CD4-positive, alpha-beta T cell (primary cell): ENCODE measurements at places on chromosomes 7 and 10.

DNA sequence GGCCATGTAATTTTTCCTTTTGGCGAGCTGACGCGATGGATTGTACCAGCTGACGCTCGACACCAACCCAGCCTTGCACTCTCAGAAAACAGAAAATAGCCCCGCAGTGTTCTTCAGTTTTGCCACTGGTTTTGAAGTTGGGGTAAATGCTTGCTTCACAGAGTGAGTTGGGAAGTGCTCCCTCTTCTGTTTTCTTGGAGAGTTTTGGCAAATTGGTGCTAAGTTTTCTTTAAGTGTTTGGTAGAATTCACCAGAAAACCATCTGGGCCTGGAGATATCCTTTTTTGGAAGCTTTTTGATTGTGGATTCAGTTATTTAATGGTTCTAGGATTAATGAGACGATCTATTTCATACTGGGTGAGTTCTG is 252.8 kb downstream of the ELFN1 start:
- no peak for DNase-seq

DNA sequence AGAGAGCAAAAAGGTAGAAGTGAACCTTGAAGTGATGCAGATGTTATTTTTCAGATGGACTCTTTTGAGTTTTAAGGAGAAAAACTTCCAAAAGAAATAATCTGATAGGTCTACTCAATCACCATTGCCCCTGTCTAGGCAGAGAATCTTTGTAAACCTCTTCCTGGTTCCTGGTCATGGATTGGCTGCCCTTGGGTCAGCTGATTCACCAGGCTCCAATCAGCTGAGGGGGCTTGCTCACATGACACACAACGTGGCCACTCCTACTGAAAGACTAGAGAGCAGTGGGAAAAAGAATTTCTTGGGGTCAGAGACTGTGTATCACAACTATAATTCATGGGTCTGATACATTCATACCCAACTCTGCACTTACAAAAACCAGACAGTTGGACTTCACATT is 20.0 kb upstream of the JCAD start:
- no peak for DNase-seq

DNA sequence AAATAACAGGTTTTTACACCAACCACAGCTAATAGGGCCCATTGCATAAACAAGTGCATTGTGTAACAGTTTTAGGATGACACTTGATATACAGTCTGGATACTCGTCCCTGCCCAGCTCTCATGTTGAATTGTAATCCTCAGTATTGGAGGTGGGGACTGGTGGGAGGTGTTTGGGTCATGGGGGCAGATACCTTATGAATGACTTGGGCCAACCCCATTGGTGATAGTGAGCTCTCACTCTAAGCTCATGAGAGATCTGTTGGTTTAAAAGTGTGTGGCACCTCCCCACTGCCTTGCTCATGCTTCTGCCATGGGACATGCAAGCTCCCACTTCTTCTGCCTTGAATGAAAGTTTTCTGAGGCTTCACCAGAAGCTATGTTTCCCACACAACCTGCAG is 136.7 kb downstream of the PDE1C start:
- DNase-seq: no peak

DNA sequence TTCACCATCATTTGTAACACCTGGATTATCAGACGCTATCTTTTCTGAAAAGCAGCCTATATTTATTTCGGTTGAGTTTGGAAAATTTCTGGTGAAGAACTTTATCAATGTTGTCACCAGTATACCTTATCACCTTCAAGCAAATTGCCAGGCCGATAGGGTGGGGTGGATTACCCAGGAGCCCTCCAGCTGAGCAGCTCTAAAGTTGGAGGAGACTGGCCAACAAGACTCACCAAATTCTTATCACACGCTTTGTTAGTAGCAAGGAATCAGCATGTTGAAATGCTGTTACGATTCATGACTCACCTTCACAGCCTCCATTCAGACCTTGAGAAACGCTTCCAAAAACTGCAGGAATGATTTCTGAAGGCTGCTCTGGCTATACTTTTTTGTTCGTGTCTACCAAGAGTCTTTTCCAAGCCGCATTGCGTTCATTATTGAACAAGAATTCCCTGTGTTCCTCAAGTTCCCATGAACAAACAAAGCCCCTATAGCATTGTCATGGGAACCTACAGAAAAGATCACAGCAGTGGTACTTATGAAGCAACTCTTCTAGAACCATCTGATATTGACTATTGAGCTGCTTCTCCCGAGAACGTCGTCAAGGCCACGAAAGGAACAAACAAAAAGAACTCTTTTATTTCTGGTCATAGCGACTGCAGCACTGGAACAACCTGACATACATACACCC is 291.4 kb downstream of the SFMBT2 start:
- no peak for DNase-seq

DNA sequence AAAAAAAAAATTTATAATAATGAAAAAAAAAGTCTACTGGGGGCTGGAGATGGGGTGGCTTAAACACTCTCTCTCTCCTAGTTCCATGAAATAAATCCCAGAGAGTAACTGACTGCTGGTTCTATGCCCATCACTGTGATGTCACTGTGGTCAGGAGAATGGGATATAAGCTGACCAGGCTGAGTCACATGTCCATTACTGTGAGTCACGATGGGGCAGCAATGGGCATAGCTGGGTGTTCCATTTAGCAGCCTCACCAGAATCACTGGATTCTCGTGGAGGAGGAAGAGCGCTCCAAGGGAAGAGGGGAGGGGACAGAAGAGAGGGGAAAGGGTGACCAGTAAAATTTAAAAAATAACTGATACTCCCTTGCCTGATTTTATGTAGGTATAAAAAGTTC is 37.1 kb downstream of the MASTL start:
- DNase-seq: no peak

DNA sequence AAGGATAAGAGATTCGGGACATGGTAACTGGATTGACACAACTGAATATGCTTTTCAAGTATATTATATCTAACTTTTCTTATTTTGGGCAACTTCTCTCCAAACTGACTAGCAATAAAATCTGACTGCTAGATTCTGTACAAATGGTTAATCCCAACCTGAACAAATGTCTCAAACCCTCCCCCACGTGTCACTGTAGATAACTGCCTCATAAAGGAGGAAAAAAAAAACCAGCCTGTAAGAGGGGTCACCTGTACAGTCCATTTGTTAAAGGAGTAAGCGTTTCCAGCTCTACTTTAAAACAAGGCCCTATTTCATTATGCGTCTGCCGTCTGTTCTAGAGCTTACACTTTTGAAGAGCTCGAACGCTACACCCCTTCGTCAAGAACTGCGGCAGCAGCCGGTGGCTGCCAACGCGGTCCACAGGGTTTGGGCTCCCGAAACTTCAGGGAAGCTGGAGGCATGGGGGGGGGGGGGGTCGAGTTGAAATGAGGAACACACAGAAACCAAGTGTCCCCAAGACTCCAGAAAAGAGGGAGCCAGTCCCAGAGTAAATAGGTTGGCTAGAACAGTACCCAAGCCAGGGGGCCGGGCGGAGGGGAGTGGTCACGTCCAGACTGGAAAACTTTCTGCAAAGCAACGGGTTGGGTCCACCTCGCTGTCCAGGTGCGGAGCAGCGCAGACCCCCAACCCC is 492 bp downstream of the COG5 start:
- peak; percentile 10 for DNase-seq

GRCh38 chr10:118670472-118671124 is 75.2 kb upstream of the PRLHR start:
- DNase-seq: no peak

DNA sequence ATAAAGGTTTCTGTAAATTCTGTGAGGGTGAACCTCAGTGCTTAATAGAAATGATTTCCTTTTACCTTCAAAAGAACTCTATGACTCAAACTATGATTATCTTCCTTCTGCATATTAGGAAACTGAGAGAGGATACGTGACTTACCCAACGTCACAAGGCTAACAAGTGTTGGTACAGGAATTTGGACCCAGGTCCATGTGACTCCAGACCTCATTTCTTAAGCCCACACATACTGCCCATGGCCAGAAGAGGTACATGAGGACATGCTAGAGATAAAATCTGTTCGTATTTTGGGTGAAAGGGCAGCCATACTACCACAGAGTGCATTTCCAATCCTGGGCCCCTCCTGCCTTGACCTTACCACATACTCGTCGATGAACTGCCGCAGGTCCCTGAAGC is 61.5 kb upstream of the TM9SF3 start:
- no peak for DNase-seq

- DNase-seq: no peak
Measured at GRCh38 chr7:41046221-41046761, 656.6 kb downstream of the INHBA start.

GRCh38 chr10:121313119-121313875 is 284.9 kb downstream of the FGFR2 start:
- no peak for DNase-seq

DNA sequence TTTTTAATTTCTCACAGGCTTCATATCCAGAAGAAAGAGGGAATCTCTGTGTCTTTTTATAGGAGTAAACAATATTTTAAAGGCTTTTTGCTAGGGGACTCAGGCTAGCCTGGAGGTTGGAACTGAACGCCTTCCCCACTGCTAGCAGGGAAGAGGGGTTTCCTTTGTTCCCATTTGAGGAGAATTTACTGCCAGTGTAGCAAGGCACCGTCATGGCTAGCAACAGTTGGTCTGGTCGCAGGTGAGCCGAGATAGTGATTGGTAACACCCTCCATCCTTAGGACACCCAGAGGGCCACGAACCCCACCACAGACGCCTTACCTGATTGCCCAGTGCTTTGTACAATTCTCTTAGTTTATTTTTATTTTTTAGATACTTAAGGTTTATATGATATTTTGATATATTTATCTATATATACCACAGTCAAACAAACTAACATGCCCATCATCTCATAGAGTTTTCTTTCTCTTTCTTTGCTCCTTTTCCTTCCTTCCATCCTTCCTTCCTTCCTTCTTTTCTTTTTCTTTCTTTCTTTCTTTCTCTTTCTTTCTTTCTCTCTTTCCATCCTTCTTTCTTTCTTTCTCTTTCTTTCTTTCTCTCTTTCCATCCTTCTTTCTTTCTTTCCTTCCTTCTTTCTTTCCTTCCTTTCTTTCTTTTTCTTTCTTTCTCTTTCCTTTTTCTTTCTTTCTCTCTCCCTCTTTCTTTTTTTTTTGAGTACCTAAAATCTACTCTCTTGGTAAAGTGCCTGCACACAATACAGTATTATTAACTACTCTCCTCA is 219.0 kb upstream of the AKR1E2 start:
- no peak for DNase-seq

GRCh38 chr10:84117686-84118394 is 21.5 kb upstream of the GHITM start:
- no peak for DNase-seq

DNA sequence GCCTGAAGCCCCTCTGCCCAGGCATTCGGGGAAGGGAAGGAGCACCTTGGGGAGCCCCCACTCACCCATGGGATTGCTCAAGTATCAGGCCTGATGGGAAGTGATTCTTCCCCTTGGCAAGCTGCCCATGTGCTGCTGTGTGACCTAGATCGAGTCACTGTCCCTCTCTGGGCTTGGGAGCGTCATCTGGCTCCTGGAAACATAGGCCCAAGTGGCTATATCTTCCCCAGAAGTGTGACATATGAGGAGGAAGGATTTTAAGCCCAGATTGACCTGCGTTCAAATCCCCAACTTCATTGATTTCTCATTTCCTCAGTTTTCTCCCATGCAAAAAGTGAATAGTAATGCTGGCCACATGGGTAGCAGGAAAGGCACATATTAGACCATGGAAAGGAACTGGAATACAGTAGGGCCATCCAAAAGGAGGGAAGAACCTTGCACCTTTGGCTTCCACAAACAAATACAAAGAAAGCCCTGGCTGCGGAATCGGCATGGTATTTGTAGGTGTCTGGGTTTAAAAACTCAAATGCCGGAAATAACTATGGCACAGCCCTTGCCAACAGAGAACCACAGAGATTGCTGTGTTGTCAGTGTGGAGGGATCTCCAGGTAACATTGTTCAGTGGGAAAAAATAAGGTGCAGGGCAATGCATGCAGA is 169.5 kb upstream of the ZMIZ1 start:
- no peak for DNase-seq

DNA sequence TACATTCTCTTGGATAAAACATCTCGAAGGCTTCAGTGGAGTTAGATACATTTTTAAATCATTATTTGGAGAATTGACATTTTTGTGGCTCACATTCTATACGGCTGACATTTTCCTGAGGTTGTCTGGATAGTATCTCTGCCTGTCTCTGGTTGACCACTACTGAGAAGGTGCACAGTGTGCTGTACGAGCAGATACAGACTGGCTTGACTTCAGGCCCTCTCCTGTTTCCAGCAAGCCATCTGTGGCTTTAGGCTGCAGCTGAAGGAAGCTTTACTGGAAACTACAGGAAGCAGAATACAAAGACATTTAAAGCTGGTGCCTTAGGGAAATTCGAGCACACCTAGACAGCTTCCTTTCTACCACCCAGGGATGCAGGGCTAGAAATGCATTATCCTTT is 39.3 kb upstream of the RSU1 start:
- DNase-seq: no peak

GRCh38 chr10:89566095-89566950 is 30.9 kb upstream of the SLC16A12 start:
- DNase-seq: no peak

DNA sequence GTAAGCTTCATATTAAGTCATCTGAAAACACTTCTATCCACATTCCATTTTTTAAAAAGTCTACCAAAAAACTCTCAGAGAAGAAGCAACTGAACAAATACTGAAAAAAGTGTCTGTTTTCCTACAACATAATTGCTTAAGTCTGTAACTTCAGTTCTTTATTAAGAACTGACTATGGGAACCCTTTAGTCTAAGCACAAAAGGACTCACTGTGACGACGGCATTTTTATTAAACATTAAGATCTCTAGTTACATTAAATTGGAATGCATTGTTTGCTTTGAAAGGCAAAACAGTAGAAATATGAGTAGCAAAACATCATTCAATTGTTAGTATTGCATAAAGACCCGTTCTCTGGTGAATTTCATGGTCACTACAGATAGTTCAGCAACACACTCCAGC is 5.8 kb upstream of the FAM3C start:
- no peak for DNase-seq

DNA sequence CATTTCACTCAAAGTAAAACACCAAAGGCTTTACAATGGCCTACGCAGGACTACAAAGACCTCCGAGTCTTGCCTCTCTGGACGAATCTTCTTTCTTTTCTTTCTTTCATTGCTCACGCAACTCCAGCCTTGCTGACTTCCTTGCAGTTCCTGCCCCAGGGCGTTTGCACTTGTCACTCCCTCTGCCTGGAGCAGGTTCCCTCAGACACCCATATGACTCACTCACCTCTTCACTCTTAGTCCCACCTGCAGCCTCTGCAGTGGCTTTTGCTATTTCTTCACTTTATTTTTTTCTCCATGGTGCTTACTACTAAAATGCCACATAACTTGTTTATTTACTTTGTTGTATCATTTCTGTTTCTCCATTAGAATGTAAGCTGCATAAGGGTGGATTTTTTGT is 33.1 kb downstream of the GHRHR start:
- DNase-seq: no peak
